ENCODE measurements at places on chromosomes 1 and 21.

GRCh38 chr1:164688791-164689190 lies 129.8 kb downstream of the PBX1 start:
- DNase-seq = no peak

GRCh38 chr1:154440036-154440804 lies 35.1 kb downstream of the IL6R start:
- no peak for DNase-seq

- peak; percentile 49 for DNase-seq
Observed at GRCh38 chr1:30285501-30285932, 437.9 kb downstream of the MATN1 start.

DNA sequence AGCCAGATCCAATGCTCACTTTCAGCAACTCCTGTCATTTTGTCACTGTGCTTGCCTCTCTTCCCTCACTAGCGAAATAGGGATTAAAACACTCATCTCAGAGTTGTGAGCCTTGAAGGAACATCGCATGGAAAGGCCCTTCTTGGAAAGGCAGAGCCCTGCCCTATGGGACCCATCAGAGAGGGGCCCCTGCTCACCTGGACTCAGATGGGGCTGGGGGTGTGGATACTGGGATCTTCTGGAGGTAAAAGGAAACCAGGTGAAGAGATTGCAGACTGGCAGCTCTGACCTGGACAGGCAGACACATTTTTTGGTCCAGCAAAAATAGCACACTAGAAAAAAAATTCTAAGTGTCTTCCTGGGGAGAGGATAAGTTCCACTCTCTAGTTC lies 54.2 kb upstream of the EPS8L3 start:
- no peak for DNase-seq

- no peak for DNase-seq
Observed at GRCh38 chr1:210340311-210340710, 11.6 kb downstream of the HHAT start.

DNA sequence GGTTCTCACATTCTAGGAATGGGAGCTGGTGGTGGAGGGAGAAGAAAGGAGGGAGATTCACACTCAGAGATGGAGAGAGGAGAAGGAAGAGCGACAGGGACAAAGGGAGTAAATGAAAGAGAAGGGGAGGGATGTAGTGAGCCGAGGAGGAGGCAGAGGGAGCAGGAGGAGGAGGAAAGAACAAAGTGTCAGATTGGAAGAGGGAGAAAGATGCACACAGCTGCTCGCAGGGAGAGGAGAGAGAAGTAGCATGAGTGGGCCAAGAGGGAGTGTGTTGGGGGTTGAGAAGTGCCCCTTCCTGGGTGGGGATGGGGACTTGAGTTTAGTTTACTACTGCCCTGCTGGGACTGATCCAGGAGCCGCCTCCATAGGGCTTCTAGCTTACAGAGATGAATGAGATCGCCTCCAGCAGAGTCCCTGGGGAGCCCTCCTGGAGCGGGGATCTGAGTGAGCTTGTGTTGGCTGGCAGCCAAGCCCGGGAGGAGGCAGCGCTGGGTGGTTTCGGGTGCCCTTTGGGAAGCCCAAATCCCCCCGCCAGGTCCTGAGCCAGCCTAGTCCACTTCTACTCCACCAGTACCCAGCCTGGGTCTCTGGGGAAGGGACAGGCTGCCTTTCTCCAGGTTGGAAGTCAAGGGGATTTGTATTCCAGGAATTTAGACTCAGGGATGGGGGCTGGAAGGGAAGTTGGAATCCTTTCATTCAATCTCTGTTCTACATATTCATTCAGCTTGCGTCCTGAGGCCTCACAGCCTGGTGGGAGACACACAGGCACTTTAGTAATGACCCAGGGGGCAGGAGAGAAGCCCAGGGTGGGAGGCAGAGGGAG lies 20.9 kb downstream of the PTPRU start:
- DNase-seq = no peak

GRCh38 chr1:39406533-39407450 lies 84.6 kb upstream of the BMP8A start:
- no peak for DNase-seq

GRCh38 chr1:214708321-214708955 lies 105.4 kb downstream of the CENPF start:
- DNase-seq = no peak

- DNase-seq = no peak
Observed at GRCh38 chr1:57461405-57461804, 37.5 kb upstream of the DAB1 start.

DNA sequence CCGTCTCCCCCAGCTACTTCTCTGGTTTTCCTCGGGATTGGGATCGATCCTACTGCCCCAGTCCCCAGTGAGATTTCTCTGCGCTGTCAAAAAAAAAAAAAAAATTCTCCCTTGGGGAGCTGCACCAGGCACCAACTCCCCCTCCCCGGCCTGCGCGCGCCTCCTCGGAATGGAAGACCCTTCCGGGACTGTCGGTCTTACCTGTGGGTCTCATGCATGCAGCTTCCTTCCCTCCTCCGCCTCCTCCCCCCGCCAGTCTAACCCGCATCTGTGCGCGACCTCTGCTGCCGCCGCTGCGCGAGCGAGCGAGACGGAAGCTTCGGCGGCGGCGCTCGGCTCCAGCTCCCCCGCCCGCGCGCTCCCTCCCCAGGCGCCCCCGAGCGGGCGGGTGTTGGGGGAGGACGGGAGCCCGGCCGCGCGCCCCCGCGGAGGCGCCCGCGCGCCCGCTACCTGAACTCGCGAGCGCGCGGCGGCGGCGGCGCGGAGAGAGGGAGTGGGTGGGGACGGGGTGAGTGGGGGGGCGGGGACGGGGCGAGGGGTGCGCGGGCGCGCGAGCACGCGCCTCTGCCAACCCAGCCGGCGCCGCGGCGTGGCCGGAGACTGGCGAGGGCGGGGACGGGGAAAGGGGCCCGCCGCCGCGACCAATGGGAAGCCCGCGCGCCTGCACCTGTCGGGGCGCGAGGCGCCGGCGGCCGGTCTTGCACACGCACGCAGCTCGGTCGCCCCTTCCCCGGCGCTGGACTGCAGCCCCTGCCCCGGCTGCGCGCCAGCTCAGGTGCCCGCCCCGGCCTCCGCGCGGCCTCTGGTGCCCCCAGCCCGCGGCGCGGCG lies at the start of gene SUSD4:
TSS of gene SUSD4 (minus strand) at position 321 of the 829 bp plus-strand sequence. CDS start 751 bp downstream, outside the sequence.
- no peak for DNase-seq

GRCh38 chr1:208885060-208885459 lies 640.9 kb upstream of the PLXNA2 start:
- no peak for DNase-seq

DNA sequence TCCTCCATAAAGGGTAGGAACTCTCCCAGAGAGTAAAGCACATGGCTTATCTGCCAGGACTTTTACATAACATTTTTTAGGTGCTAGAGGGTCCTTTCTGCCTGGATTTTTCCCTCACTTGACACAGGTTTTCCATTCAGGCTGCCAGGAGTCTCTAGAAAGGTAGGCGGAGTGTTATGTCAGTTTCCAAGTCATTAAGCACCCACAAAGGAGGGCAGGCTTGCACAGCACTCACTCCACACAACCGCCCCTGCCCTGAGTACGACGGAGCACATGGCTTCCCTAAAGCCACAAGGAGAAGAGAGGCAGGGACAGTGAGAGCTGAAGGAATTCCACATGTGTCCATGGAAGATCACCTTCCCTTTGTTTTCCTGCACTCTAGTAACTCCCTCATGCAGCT lies 55.7 kb downstream of the CAPZB start:
- DNase-seq = no peak

GRCh38 chr21:28513428-28513827 lies 479.2 kb downstream of the LTN1 start:
- no peak for DNase-seq

GRCh38 chr1:114755006-114755931 lies 2.5 kb downstream of the CSDE1 start:
- no peak for DNase-seq

DNA sequence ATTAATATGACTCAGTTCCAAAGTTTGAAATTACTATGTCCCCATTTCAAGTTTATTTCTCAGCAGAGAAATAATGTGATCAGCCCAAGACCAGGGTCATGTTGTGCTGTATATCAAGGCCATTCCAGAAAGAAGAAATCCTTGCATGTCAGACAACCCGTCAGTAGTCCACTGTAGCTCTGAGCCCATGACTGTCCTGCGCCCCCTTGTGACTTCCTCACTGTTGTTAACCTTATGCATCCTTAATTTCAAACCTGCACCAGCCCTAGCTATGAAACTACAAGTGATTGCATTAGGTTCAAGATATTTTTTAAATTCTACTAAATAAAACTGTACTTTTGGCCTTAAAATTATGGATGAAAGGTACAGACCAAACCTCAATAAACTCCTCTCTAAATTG lies 133.0 kb downstream of the LRRC7 start:
- no peak for DNase-seq

GRCh38 chr1:145758116-145758515 lies 38.8 kb downstream of the CD160 start:
- DNase-seq = no peak

GRCh38 chr1:10179406-10180091 lies 30.8 kb upstream of the KIF1B start:
- DNase-seq = no peak

DNA sequence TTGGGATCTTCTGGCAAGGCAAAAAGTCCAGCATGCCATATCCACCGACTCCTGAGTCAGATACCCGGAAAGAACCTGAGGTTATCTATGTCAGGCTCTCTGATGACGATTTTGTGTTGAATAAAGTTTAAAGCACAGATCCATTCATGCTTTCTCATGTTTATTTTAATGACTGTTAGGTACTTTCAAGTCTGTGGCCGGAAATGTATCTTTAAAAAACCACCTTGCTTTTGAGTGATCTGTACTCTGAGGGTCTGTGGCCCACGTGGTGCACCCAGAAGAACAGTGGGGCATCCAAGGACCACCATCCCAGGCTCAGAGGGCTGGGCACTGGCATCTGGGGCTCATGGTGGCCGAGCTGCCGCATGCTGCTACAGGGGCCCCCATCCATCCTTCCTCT lies 30.1 kb upstream of the VASH2 start:
- DNase-seq = no peak

GRCh38 chr1:87816646-87817045 lies 488.0 kb downstream of the LMO4 start:
- no peak for DNase-seq

- no peak for DNase-seq
Observed at GRCh38 chr1:204277563-204278219, 63.9 kb upstream of the GOLT1A start.
